ENCODE measurements at places on chromosomes 6 and 20.

DNA sequence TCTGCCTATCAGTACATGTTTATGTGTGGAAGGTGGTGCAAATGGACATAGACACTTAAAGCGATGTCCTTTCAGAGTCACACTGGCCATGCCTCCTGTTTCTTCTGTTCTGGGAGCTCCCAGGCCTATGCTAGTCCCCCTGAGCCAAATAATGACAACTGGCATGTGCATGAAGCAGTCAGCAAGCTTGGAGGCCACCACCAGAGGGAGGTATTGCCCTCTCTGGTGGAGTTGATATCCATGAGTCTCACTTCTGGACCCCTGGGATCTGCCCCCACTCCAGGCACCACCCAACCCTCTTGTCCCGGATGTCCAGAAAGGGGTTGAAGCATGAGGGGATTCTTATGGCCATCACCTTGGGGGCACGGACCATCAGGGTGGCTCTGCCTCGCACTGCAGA lies 172.2 kb downstream of the AIG1 start:
- peak; percentile 26 for DNase-seq

- DNase-seq = no peak
Measured at GRCh38 chr20:63397155-63397843, 36.1 kb upstream of the CHRNA4 start.

DNA sequence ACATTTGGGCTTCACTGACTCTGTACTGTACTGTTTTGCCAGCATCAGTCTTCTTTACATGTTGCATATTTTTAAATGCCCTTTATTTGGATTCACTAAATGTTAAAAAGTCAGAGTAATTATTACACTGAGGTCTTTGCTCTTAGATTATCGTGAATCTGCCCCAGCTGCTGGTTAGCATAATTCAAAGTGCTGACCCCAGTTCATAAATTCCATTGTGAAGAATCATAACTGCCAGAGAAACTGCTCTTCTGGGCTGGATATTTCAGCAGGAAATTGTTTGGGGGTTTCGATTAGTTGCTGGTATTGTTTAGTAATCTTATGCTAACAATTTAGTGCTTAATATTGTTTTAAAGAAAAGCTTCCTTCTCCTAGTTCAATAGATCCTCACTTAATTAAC lies 682.1 kb upstream of the MAP3K7 start:
- DNase-seq = no peak

- peak; percentile 3 for DNase-seq
Measured at GRCh38 chr6:145147981-145148749, 587.2 kb downstream of the EPM2A start.

GRCh38 chr6:141077355-141078333 lies 1055.1 kb upstream of the GJE1 start:
- peak; percentile 34 for DNase-seq

DNA sequence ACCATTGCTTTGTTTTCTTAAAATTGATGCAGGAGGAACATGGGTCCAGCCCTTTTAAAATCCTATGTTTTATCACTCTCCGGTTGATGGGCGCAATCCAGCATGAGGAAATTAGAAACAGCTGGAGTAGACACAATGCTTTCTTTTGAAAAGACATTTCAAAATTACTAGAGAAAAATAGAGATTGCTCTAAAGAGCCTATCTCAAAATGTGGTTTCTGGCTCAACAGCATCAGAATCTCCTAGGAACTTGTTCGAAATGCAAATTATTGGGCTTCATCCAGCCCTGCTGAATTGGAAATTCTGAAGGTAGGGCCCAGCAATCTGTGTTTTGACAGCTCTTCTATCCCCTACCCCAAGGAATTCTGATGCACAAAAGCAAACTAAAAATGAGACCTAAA lies 190.8 kb upstream of the BMP2 start:
- DNase-seq = no peak
